HFFc6 (cell line): ENCODE measurements at places on chromosomes 3 and 15. TPM values are rescaled to one million over a fixed set of nuclear protein-coding genes. Genes with fewer than 3 reads are reported as not detected.

The CMTM8 gene
- total RNA-seq, result not detected in 3 replicates

The IGSF10 gene
- total RNA-seq, result 0.02 to 0.10 TPM (median 0.06 TPM) in 3 replicates

The FGD5 gene
- total RNA-seq, result not detected in 3 replicates

The TLR9 gene
- not detected in 3 replicates for total RNA-seq

The AGTR1 gene
- total RNA-seq, result not detected in 2 replicates

The TMCO5A gene
- total RNA-seq, result not detected in 3 replicates

- no peaks in the 10 kb centered on the region for H3K27me3 ChIP-seq
- H3K36me3 ChIP-seq, result no peaks in the 10 kb centered on the region
- H3K27ac ChIP-seq, result no peak overlapping the region
- H3K4me3 ChIP-seq, result no peak overlapping the region
- no peaks in the 10 kb centered on the region for H3K4me1 ChIP-seq
Observed at GRCh38 chr3:103794656-103795055, 1359.8 kb downstream of the ZPLD1 start.

- H3K4me1 ChIP-seq, result no peaks in the 10 kb centered on the region
- no peak overlapping the region for H3K27ac ChIP-seq
- no peak overlapping the region for H3K4me3 ChIP-seq
- DNase-seq, result no peak
Observed at GRCh38 chr3:13707456-13707855, 158.5 kb downstream of the FBLN2 start.

DNA sequence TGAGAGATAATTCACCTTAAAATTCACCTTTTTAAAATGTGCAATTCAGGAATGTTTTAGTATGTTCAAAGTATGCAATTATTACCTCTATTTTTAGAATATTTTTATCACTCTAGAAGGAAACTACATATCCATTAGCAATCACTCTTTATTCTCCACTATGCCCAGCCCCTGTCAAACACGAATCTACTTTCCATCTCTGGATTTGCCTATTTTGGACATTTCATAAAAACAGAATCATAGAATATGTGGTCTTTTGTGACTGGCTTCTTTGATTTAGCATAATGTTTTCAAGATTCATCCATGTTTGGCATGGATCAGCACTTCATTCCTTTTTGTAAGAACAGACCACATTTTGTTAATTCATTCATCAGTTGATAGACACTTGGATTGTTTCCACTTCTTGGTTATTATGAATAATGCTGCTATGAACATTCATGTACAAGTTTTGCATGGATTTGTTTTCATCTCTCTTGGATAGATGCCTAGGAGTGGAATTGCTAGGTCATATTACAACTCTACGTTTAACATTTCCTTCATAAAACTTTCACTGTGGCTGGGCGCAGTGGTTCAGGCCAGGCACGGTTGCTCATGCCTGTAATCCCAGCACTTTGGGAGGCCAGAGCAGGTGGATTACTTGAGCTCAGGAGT, 12.7 kb downstream of the HMCES start:
- H3K4me3 ChIP-seq, result no peak overlapping the region
- no peak for DNase-seq
- no peak overlapping the region for H3K27ac ChIP-seq

DNA sequence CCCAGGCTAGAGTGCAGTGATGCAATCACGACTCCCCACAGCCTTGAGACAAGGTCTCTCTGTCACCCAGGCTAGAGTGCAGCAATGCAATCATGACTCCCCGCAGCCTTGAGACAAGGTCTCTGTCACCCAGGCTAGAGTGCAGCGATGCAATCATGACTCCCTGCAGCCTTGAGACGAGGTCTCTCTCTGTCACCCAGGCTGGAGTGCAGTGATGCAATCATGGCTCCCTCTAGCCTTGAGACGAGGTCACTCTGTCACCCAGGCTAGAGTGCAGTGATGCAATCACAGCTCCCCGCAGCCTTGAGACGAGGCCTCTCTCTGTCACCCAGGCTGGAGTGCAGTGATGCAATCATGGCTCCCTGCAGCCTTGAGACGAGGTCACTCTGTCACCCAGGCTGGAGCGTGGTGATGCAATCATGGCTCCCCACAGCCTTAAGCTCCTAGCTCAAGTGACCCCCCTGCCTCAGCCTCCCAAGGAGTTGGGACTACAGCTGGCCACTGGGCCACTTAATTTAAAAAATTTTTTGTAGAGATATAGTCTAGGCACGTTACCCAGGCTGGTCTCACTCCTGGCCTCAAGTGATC, 26.1 kb downstream of the TFRC start:
- H3K4me1 ChIP-seq, result no peaks in the 10 kb centered on the region
- H3K4me3 ChIP-seq, result no peak overlapping the region
- peaks cover 25% of the 10 kb centered on the region for H3K36me3 ChIP-seq
- DNase-seq, result no peak

GRCh38 chr15:89052474-89052873, 35.8 kb upstream of the ABHD2 start:
- H3K27me3 ChIP-seq, result no peaks in the 10 kb centered on the region; the same call in 1 of the 2 replicates
- peak; percentile 83 for DNase-seq
- H3K4me3 ChIP-seq, result peak overlapping the region; percentile 56
- H3K4me1 ChIP-seq, result peaks cover 22% of the 10 kb centered on the region
- H3K27ac ChIP-seq, result peak overlapping the region; percentile 89

DNA sequence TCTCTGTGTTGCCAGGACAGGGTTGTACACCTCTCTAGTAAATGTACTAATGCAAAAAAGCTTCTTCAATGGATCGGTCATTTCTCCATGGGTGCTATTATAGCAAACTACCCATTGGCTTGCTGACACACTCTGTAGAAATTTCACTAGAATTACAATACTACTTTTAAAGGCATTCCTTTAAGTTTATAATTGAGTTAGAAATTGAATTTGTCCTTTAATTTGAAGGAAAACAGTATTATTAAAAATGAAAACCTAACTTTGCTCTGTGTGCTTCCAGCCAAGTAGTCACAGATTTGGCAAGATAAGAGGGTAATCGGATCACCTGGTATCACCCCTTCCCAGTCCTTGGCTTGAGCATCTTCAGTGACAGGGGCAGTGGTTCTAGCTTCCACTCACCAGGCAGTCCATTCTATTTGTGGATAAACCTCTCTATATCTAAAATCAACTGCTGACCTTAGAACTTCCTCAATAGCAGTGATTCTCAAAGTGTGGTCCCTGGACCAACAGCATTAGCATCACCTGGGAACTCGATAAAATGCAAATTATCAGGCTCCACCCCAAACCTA, 93.2 kb downstream of the GHSR start:
- H3K4me1 ChIP-seq, result peaks cover 60% of the 10 kb centered on the region
- H3K36me3 ChIP-seq, result peaks cover 42% of the 10 kb centered on the region
- peaks cover 4% of the 10 kb centered on the region for H3K27me3 ChIP-seq

DNA sequence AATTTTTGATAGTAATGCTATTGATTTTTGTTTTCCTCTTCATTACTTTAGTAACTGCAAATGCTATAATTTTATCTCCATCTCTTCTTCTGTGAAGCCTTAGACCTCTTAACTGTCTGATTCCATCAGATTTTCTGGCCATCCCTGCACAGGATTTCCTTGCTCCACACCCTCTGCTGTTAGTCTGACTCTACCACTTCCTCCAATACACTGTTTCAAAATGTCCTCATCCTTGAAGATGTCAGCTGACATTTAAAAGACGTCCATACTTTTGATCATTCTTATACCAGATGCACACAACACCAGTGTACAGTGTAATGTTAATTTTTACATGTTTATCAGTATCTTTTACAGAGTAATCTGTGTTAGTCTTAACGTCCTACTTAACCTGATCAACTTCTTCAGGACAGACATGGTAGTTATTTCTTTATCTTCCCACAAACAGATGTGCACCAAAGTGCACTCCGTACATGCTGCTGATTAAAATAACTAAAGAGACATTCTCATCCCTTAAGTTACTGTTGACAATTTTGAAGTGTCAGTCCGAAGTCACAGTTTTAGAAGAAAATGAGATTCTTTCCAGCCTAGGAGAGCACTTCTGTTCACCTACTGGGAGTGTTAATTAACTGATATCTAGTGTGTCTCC, 102.4 kb upstream of the RASGRP1 start:
- no peak for DNase-seq
- H3K4me1 ChIP-seq, result no peaks in the 10 kb centered on the region

DNA sequence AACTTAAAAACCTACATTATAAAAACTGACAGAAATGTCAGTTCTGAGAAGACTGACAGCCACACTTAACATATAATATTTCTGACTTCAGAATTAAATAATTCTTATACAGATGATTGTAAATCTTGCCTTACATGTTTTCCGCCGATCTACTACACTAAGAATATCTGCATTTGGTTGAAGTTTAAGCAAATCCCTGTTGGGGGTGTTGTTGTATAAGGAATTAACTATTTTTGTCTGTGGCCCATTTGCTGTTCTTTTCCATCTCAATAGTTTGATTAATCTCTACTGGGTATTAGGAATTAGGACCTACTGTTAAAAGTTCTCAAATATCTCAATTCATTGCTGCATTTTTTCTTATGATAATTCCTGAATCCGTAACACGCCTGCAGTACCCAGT, 838.3 kb upstream of the ROBO1 start:
- H3K27me3 ChIP-seq, result no peaks in the 10 kb centered on the region
- no peak overlapping the region for H3K4me3 ChIP-seq
- no peaks in the 10 kb centered on the region for H3K4me1 ChIP-seq
- H3K27ac ChIP-seq, result no peak overlapping the region
- H3K36me3 ChIP-seq, result no peaks in the 10 kb centered on the region

GRCh38 chr3:195855471-195856409, 44.0 kb upstream of the MUC4 start:
- H3K4me3 ChIP-seq, result no peak overlapping the region

- no peaks in the 10 kb centered on the region for H3K36me3 ChIP-seq
- H3K27ac ChIP-seq, result no peak overlapping the region
- peaks cover 2% of the 10 kb centered on the region; the same call in 1 of the 2 replicates for H3K27me3 ChIP-seq
- no peaks in the 10 kb centered on the region for H3K4me1 ChIP-seq
Observed at GRCh38 chr15:83504365-83504764, 57.2 kb downstream of the SH3GL3 start.

DNA sequence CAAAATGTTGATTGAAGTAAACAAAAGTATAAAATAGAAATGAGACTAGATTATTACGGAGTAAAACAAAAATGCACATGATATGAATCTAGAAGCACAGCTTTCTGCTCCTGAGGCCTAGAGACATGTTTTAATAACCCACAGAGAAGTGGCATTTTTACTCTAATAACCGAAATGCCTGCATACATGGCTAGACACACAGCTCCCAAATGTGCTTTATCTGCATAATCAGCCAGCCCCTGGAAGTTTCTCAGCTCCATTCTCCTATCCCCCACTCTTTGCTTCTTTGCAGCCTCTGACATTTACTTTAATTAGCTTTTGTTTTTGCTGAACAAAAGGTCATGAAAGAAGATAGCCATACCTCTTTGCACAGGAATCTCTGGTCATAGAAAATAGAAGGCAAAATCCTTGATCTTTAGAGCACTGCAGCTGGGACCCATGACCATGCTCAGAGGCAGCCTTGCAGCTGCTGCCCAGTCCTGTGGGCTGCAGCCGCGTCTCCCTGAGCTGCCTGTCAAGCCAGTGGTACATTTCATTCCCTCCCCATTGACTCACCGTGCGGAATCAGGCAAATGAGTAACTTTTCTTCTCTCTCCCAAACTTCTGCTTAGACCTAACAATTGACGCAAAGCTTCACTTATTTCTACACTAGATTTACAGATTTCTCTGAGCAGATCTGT, at the start of gene VEPH1:
TSS of gene VEPH1 (minus strand) at position 501 of the 680 bp plus-strand sequence. CDS start 8,067 bp downstream, outside the sequence.
- H3K36me3 ChIP-seq, result peaks cover 33% of the 10 kb centered on the region; the same call in 1 of the 2 replicates
- no peaks in the 10 kb centered on the region for H3K27me3 ChIP-seq
- no peak within 1 kb of the TSS; the same call in 1 of the 2 replicates for H3K4me3 ChIP-seq

DNA sequence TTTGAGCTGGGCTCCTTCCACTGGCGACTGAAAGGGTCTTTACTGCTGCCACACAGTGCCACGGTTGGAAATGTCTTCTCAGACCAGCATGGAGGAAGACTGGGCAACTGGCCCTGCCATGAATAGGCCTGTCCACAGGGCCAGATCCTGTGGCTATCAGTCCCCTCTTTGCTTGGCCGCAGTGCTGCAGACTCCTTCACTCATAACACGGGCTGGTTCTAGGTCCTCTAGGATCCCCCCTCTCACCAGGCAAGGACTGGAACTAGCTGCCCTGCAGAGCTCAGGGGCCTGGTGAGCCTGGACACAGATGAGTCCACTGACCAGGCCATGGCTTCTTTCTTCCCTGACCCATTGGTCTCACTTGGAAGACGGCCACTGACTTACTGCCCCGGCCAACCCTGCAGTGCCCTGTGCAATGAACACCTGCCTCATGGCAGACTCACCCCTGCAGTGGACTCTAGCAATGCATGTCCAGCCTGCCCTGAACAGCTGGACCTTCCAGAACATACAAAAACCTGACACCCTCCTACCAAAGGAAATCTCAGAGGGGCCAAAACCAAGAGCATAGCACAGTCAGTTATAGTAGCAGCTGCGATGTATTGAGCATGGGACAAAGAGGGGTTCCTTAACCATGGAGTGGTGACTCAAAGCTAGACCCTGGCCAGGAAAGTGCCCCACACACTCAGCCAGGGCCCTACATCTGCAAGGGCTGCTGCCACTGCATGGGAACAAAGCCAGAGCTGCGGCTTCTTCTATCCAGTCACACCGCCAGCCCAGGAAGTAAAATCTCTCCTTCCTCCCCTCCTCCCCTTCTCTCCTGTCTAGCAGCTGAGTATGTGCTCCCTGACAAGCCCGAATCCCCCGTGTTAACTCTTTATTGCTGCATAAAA, 72.1 kb upstream of the ITGA11 start:
- peak overlapping the region; percentile 20; the same call in 1 of the 2 replicates for H3K4me3 ChIP-seq
- peaks cover 21% of the 10 kb centered on the region for H3K27me3 ChIP-seq
- no peak overlapping the region for H3K27ac ChIP-seq
- H3K4me1 ChIP-seq, result peaks cover 20% of the 10 kb centered on the region; the same call in 1 of the 2 replicates
- DNase-seq, result no peak

- no peaks in the 10 kb centered on the region for H3K4me1 ChIP-seq
- no peak overlapping the region for H3K27ac ChIP-seq
- H3K36me3 ChIP-seq, result no peaks in the 10 kb centered on the region
- DNase-seq, result no peak
- peaks cover 14% of the 10 kb centered on the region for H3K27me3 ChIP-seq
- no peak overlapping the region for H3K4me3 ChIP-seq
Observed at GRCh38 chr15:38424101-38424552, 29.8 kb upstream of the FAM98B start.

- H3K27me3 ChIP-seq, result peaks cover 3% of the 10 kb centered on the region
- DNase-seq, result peak; percentile 90
- H3K4me3 ChIP-seq, result peak overlapping the region; percentile 70
- 0 out of 2 replicates have a peak, but pooled peaks cover 9% of the 10 kb centered on the region for H3K36me3 ChIP-seq
Observed at GRCh38 chr15:29670998-29671981, 151.0 kb downstream of the TJP1 start.

DNA sequence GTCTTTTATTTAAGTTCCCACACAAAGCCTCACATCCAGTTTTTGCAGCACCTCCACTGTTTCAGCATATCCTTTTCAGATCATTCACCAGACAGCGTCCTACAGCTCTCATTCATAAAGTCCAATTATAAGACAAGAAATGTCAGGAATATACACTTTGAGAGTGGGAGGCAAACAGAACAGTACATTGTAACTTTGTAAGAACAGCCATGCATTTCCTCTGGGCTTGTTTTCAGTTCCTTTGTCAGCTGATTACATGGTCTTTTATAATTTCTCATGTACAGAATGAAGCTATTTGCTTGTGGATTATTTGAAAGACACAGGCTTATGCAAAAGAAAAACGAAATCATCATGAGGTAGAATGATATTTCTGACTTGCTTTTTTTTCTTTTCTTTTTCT, 85.7 kb downstream of the SOX2 start:
- H3K27me3 ChIP-seq, result no peaks in the 10 kb centered on the region
- H3K4me3 ChIP-seq, result no peak overlapping the region

GRCh38 chr15:79078003-79078402, 12.6 kb downstream of the RASGRF1 start:
- no peak overlapping the region for H3K4me3 ChIP-seq
- no peaks in the 10 kb centered on the region for H3K36me3 ChIP-seq
- H3K27ac ChIP-seq, result no peak overlapping the region
- H3K27me3 ChIP-seq, result peaks cover 12% of the 10 kb centered on the region
- H3K4me1 ChIP-seq, result no peaks in the 10 kb centered on the region
- DNase-seq, result no peak
